ENCODE measurements at places on chromosomes 11 and 22.

DNA sequence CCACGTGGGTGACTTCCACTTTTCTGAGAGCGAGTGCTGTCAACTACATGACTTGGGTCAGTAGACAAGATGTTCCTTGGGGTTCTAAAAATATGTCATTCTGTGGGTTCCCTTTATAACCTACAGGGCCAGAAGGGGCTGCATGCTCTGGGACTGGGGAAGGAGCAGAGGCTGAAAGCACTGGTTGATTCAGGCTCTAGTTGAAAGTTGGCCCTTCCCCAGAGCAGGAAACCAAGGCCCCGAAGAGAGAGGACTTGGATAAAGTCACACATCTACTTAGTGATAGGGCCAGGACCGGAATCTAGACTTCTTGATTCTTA is 9.9 kb downstream of the ADAMTS15 start:
- no peak for DNase-seq

DNA sequence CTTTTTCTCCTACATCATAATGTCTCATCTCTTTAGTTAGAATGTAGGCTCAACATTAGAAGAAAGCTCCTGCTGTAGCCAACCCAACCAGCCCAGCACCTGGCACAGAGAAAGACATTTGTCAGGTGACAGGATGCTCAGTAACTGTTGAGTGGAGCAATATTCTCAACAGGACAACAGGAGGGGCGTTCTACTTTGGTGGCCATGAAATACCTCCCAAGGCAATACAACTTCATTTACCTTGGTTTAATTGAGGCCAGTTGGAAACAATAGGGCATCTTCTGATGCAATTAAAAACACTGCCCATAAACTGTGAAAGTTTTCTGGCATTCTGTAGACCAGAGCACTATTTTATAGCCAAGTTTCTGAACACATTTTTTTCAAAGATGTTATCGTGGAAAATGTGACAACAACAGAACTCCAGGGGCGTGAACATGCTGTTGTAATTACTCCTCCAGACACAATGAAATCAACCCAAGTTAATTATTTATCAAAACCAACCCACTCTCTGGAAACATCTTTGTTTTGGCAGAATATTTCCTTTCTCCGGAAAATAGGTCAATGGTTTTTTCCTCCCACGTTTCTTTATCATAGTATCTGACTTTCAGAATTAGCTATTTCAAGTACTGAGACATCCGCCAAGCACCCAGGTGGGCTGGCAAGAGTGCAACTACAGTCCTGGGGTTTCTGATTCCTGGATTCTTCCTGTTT is 538.1 kb downstream of the SOX6 start:
- no peak for DNase-seq

DNA sequence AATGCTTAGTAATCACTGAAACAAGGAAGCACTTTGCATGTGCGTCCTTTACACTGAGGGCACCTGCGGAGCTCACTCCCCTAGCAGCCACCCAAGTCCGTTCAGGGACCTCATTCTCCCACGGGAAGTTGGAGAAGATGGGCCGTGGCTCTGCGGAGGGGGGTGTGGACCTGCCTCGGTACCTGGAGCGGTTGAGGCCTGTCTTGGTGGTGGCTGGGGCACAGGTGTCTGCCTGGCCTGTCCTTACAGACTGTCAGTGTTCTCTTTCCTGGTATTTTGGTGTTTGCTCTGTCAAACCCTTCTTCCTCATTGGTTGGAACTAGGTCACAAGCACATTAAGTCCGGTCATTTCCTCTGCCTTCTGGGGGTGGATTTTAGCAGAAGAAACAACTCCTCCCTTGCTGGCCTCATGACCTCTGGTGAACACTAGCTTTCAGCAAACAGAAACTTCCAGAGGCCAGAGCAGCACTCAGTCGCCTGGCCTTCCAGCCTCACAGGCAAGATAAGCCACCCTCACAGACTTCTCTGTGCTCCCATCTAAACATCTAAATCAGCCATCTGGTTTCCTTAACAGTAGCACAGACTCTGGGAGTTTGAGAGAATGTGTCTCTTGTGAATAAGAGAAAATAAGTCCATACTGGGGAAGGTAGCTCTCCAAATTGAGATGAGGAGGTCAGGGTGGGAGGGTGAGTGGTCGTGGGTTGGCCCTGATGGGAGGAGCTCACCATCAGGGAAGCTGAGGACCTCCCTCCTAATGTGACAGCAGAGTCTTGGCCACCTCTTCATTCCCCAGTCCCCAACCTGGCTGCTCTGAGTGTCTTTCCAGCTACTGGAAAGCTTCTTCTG is 8.6 kb downstream of the SNAP29 start:
- no peak for DNase-seq

DNA sequence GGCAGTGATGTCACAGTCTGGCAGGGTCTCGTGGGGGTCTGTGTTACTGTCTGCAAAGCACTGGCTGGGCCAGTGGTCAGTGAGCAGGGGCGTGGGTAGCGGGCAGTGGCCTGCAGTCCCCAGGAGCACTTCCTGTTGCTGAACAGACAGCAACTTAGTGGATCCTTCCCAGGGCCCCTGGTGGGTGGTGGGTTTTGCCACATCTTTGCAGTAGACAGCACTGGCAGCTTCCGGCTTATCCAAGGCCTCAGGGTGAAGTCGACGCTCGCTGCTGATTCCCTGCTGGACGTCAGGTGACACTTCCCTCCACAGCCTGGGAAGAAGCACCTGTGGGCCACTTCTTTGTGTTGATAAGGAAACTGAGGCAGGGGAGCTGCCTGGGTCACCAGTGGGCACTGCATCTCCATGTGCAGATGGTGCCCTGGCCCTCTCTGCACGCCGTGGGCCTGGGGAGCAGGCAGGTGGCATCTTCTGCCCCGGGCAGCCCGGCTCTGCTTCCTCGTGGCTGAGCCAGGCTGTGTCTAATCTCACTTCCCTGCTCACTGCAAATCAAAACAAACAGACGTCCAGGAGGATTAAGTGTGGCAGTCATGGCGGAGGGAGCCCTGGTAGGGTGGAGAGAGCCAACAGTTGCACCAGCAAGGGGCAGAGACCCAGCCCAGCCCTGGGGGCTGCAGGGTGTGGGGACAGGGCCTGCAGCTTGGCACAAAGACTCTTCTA is 79.8 kb downstream of the KCNQ1 start:
- DNase-seq = no peak

DNA sequence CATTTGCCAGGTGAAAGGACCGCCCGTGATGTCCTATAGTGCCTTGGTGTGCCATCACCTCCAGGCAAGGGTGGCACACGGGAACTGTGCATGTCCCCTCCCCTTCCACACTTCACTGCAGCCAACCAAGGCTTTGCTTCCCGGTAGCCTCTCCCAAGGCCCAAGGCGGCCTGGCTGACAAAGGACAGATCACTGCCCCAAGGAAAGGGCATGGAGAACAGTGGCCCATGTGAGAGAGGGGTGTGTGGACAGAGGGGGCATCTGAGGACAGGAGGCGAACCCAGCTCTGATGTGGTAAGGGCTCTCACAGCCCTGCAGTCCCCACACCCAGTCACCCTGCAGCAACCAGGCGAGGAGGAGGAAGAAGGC is 50.4 kb downstream of the RPUSD4 start:
- DNase-seq = no peak

GRCh38 chr11:76169473-76169896 is 36.8 kb downstream of the WNT11 start:
- no peak for DNase-seq

GRCh38 chr11:2911785-2912391 is 17.3 kb downstream of the PHLDA2 start:
- DNase-seq = no peak

DNA sequence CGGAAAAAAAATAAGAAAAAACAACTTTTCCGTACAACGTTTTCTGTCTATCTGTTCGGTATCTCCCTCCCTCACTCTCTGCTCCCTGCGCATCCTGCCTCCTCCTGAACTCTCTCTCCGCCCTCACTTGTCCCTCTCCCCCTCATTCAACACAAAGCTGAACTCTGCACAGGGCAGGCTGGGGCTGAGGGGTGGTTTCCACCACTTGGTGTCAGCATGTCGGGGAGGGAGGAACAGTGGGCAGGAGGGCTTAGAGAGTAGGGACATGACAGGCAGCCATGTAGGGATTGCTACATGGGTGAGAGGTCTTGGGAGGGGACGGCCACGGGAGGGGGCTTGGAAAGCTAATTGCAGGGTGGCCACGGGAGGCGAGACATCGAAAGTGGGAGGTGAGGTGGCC is 17.6 kb downstream of the SLC22A12 start:
- no peak for DNase-seq

GRCh38 chr11:32113200-32113919 is 22.5 kb downstream of the RCN1 start:
- no peak for DNase-seq

- no peak for DNase-seq
These were observed 434 bp downstream of the XPNPEP3 start for GRCh38 chr22:40857309-40857855.

DNA sequence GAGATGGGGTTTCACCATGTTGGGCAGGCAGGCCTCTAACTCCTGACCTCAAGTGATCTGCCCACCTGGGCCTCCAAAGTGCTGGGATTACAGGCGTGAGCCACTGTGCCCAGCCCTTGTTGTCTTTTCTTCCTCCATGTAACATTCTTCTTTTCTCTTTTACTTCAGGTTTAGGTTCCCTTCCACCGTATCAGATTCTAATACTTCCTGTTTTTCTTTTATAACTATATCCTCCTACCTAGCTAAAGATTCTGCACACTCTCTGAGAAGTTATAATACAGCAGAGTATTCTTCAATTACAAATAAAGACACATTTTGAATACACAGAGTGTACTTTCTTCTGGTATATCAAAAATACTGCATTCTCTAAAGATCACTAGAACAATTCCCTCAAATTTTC is 33.2 kb upstream of the GAB2 start:
- no peak for DNase-seq

GRCh38 chr22:34303656-34304055 is 383.4 kb upstream of the LARGE1 start:
- no peak for DNase-seq

GRCh38 chr22:35905894-35906293 is 122.7 kb downstream of the RBFOX2 start:
- DNase-seq = no peak

- DNase-seq = no peak
These were observed 29.9 kb downstream of the DSCAML1 start for GRCh38 chr11:117767071-117767470.

DNA sequence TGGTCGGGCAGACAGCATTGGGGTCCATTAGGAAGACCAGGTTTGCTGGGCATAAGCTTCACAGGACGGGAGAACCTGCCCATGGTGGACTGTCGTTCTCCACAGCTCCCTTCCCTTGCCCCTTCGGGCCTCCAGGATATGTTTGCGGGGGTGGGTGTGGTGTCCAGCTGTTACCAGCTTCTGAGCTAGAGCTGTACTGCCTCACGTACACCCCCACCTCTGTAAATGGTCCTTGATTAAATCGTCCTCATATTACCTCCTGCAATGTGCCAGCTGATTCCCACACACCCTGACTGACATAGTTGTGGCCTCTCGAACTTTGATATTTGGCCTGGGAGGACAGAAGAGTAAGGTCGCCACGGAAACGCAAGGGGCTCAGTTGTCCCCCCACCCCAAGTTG is 16.2 kb upstream of the BCR start:
- DNase-seq = no peak

DNA sequence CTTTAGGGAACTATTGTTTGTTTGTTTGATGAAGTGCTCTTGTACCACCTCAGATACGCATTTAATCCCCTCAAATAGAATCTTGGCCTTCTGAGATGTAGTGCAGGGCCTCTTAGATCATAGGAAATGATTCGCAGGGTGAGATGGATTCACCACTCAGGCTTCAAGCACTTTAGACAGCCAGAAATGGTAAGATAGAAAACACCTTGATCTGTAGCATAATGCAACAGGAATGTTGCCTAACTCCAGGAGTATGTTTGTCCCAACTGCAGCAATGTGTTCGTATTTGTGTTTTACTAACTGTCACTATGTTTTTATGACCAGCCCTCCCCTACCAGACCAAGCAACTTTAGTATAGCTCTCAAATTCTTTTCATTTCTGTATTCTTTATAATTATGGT is 761.2 kb downstream of the NELL1 start:
- no peak for DNase-seq

DNA sequence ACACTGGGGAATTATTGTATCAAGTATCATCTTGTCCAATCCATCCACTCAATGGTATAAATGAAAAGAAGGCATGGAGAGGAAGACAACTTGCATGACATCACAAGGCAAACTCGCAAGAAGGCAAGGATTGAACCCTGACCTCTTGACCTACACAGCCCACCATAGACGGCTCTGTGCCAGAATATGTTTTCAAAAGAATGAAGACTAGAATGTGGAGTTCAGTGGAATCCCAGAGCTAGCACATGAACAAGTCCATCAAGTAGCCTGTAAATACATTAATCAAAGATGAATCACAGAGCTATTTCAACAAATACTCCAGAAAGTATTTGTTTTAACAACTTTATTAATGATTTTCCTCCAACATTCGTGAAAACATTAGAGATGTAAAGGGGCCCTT is 189.7 kb downstream of the GUCY1A2 start:
- no peak for DNase-seq

DNA sequence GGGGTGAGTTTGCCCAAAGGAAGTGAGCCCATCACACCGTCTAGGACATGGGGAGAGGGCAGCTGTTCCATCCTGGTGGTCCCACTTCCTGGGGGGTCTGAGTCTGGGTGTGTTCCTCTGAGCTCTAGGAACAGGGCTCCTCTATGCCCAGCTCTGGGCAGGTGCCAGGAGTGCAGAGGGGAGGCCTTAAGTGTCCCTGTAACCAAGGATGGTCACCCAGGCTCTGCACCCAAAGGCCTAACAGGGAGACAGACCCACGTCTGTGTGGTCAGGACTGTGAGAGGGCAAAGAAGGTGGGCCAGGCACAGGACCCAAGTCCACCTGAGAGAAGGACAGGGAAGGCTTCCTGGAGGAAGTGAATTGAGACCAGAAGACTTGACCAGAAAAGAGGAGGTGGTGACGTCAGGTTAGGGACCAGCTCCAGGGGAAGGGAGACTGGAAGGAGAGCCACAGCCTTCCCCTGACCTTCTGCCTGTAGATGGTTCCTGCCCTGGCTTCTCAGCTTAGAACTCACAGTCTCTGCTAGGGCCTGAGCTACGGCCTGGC is 11.3 kb upstream of the TCF20 start:
- no peak for DNase-seq

DNA sequence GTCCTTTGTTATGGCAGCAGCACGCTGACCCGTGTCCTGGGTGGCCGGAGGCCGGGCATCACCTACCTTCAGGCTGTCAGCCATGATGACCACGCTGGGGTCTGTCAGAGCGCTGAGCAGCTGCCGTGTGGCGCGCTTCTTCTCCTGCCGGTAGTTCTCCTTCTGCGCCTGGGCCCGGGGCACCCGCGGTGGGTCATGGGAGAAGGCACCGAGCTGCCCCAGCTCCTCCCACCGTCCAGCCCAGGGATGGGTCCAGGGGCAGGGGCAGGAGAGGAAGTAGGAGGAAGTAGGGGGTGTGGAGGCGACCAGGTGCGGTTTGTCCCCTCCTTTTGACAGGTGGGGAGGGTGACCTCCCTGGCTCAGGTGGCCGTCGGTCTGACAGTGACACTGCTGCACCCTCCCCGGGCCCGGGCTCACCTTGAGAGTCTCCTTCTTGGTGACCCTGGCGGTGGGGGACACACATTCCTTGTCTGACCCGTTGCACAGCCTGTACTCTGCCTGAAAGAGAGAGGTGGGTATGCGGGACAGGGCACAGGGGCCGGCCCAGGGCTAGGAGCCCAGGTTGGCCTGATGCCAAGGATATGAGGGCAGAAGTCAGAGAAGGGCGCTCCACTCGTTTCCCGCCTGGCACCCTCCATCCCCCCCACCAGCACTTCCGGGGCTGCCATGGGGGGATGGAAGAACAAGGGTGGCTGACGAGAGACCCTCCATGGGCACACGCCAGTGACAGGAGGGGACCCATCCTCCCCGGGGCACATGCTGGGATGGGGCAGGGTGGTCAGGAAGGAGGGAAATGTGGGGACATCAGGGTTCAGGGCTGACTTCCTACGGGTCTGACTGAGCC is 43.0 kb downstream of the OSBPL5 start:
- no peak for DNase-seq

All from activated naive CD4-positive, alpha-beta T cell (primary cell).